CD4-positive, alpha-beta T cell treated with Interleukin-15 for 4 hours (primary cell): ENCODE measurements at places on chromosomes 3 and 15.

GRCh38 chr15:49154799-49155109, 645 bp downstream of the COPS2 start:
- DNase-seq, result no peak

DNA sequence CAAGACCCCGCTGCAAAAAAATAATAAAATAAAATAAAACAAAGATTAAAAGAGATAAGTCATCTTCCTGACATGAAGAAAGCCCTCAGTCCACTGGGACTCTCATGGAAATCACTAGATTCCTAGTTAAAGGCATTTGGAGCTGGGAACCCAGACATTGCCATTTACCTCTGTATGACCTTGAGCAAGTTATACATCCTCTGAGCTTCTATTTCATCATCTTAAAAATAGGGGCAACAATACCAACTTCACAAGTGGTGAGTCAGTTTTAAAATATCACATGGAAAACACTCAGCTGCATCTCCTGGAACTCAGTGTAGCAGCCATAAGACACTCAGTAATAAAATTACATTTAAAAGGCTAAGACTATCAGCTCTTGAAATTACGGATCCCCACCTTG, 334.8 kb downstream of the ERC2 start:
- DNase-seq, result no peak

DNA sequence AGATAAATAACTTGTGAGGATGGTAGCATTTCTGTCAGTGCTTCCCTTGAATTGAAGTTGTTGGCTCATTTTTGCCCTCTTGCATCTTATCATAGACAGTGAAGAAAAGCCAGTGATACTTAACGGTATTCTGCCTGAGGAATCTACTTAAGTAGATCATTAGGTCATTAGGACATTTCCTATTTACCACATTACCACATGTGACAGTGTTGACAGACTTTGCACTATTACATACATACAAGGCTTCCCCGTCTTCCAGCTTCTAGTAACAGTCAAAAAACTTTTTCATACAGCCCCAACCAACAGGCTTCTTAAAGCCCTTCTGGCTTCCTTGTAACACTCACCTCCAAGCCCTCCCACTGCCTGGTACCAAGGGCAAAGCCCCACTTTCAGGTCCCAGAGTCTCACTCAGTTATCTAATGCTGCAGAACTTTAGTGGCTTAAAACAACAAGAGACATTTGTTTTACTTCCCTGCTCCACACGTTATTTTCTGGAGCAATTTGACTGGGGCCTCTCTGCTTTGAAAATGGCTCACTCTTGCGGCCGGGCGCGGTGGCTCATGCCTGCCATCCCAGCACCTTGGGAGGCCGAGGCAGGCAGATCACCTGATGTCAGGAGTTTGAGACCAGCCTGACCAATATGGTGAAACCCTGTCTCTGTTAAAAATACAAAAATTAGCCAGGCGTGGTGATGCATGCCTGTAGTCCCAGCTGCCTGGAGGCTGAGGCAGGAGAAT, 40.0 kb downstream of the ASB7 start:
- no peak for DNase-seq

- no peak for DNase-seq
Measured at GRCh38 chr3:2847062-2847841, 262.9 kb downstream of the IL5RA start.

- peak; percentile 27 for DNase-seq
Measured at GRCh38 chr3:129058441-129059200, 2.0 kb upstream of the GP9 start.

DNA sequence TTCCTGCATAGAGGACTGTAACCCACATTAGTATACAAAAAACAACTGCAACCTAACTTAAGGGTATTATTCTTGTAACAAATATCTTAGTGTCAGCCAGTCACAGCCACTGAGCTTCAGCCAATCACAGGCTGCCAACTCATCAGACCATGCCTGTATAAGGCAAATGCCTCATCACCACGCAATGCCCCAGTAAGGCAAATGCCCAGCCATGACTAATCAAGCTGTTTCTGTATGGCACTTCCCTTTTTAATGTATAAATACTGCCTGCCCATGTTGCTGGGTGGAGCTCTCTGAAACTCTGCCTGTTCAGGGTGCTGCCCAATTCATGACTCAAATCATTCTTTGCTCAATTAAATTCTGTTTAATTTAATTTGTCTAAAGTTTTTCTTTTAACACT, 18.4 kb upstream of the GABRA5 start:
- DNase-seq, result no peak

DNA sequence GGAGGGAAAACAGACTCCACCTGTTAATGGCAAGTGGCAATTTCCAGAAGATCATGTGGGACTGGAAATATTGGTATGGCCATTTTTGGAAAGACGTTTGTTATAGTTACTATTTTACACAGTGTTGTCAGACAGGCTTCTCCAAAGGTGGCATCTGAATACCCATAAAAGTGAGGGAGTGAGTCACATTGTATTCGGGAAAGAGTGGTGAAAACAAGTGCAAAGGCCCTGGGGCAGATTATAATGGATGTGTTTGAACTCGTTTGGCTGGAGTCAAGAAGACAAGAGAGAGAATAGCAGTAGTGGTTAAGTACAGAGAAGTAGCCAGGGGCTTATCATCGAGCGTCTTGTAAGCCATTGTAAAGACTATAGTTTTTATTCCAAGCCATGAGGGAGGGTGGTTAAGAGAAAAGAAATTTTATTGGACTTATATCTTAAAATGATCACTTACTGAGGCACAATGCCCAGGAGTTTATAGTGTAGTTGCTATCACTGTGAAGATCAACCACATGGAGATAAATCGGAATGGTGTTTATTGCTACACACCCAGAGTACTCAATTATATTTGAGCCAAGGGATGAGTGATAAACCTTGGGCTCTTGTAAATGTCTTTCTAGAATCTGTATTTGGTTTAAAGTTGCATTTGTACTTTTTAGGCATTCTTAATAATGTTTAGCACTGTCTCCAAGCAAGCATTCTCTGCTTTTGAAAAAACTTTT, 212.8 kb upstream of the KBTBD8 start:
- DNase-seq, result no peak

GRCh38 chr15:40953713-40954074, 423 bp downstream of the CHAC1 start:
- DNase-seq, result no peak

DNA sequence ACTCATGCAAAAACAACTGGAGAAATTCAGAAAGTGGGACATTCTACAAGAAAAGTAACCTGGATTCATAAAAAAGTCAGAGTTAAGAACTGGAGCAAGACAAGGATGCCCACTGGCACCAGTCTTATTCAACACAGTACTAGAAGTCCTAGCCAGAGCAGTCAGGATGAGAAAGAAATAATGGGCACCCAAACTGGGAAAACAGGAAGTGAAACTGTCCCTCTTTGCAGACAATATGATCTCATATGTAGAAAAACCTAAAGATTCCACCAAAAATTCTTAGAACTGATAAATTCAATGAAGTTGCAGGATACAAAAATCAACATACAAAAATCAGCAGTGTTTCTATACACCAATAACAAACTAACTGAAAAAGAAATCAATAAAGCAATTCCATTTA, 37.4 kb downstream of the TXNRD3 start:
- DNase-seq, result no peak

DNA sequence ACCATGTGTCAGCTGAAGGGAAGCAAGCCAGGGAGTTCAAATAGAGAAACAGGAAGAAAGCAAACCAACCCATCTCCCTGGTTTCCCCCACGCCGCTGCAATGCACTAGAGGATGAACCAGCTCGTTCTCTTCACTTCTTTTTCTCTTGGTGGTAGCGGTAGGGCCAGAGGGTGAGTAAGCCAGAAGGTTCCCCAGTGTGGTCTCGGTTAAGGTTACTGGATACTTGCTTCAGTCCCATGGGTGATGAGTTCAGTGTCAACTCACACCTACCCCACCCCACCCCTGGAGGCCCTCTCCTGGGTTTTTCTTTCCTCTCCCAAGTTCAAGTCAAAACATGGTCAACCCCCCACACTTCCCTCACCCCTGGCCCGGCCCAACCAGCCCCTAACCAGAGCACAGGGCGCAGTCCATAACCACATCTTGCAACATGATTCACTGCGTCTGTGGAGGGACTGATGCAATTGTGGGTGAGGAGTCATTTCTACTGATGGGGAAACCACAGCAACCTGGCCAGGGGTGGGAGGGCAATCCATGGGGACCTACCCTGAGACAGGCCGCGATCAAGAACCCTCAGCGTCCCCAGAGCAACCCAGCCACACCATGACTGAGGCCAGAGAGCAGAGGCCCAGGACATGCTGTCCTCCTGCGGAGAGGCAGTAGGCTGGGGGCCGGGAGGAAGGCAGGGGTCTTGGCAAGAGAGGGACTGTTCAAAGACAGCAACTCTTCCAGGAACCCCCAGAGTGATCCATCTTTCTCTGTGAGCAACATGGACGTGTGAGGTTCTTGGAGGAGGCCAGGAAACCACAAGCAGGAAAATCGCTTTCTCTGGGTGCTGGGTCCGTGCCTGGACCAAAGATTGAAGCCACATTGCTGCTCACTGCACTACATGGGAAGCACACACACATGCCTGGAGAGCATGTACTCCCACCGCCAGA, 276.6 kb downstream of the UACA start:
- peak; percentile 81 for DNase-seq

DNA sequence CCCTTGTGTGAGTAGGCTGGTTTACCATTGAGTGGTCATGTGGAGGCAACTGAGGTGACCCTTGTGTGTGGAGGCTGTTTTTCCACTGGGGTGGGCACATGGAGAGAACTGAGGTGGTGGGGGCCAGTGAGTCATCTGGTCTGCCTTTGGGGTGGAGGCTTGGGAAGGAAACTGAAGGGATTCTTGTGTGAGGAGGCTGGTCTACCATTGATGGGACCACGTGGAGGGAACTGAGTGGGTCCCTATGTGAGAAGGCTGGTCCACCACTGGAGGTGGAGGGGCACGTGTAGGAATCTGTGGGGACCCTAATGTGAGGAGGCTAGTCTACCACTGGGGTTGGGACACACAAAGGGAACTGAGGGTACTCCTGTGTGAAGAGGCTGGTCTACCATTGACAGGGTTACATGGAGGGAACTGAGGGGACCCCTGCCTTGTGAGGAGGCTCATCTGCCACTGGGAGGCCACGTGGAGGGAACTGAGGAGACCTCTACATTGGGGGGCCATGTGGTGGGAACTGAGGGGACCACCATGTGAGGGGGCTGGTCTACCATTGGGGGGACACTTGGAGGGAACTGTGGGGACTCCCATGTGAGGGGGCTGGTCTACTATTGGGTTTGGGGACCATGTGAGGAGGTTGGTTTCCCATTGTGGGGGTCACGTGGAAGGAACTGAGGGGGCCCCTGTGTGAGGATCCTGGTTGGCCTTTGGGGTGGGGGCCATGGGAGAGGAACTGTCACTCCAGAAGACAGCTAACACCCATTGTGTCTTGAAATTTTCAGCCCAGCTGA, 164.5 kb downstream of the WNT7A start:
- no peak for DNase-seq

DNA sequence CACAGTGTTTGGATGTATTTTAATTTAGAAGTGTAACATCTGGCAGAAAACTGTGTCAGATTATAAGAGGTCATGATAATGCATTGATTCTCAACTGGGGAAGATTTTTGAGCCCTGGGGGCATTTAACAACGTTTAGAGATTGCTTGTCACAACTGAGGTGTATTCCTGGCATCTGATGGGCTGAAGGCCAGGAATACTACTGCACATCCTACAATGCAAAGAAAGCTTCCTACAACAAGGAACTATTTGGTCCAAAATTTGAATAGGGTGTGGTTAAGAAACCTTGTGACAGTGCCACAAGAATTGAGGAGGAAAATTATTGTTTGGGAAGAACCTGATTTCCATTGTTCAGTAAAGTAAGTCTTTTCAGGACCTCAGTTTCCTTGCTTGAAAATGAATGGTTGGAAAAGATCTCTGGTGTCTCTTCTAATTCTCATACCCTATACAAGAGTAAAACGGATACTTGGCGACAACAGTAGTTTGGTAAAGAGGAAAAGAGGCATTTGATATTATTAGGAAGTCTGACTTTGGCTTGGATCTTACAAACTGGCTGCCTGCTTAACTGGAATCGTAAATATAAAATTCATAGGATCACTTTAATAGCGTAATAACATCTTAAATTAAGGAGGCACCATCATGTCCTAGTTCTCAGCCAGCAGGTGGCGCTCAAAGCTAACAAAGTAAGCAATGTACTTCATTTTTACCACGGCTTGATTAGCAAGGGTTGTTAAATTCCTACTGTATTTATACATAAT, 4.3 kb downstream of the DAZL start:
- DNase-seq, result peak; percentile 80

GRCh38 chr15:90879730-90880366, 4.5 kb upstream of the FES start:
- no peak for DNase-seq

DNA sequence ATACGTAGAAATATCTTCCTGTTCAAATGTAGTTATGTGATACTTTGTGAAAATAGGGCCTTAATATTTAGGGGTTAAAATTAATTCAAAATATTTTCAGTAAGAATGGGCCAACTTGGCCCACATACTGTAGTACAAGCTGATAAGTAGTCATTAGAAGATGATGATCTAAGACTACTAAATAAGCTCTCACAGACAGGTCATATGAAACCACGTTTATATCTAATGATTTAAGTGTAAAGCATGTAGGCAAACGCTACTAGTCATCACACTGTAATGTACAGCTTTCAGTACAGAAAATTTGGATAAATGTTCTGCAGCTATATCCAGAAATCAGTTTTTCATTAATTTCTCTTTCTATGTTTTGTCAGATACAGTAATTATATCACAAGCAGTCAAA, 228.6 kb downstream of the UBE2E2 start:
- DNase-seq, result no peak

DNA sequence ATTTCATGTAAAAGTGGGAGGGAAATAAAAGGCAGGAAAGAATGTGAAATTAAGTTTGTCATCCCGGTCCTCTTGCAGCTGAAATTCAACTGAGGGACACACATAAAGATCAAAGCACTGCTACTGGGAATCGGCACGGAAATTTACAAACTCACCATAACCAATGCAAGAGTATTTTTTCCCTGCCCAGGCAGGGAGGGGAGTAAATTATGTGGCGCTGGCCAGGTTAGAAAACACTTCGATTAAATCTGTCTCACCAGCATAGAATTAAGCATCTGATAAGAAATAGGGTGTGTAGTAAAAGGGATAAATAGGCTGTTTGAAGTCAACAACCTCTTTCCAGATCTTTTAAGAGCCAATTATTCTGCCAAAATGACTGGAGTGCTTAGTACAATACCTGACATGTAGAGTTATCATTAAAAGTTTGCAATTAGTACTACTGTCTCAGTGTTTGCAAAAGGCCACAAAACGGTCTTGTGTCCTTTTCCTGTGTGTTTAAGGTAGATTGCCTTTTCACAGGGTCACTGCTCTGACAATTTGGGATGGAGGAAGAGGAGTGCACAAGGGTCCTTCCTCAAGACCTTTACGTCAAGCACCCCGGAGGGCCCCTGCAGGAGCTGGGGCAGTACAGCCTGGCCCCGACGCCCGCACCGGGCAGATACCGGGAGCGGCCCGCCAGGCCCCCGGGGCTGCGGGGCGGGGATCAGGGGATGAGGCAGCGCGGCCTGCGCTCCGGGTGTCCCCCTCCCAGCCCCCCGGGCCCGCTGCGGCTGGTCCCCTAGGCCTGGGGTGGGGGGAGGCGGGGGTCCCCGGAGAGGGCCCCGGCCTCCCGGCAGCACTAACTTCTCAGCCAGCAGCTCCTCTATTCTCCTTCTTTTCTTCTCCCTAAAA, 651 bp downstream of the UBA3 start:
- peak; percentile 18 for DNase-seq
